ENCODE measurements at places on chromosomes 6 and 20.

- no peak for DNase-seq
These were observed 42.2 kb upstream of the STXBP5 start for GRCh38 chr6:147161974-147162495.

- no peak for DNase-seq
These were observed 36.8 kb downstream of the TSPYL4 start for GRCh38 chr6:116217069-116217468.

- no peak for DNase-seq
These were observed 93.2 kb downstream of the FOXF2 start for GRCh38 chr6:1482381-1483166.

- no peak for DNase-seq
These were observed 106.8 kb upstream of the HS3ST5 start for GRCh38 chr6:114449659-114450058.

GRCh38 chr6:40912158-40912946 lies 126.7 kb downstream of the UNC5CL start:
- DNase-seq = no peak

GRCh38 chr20:24598346-24598745 lies 128.9 kb downstream of the SYNDIG1 start:
- no peak for DNase-seq

GRCh38 chr6:150418827-150419594 lies 50.2 kb downstream of the IYD start:
- DNase-seq = peak; percentile 20

GRCh38 chr6:44558832-44559251 lies 171.3 kb downstream of the CDC5L start:
- DNase-seq = no peak

DNA sequence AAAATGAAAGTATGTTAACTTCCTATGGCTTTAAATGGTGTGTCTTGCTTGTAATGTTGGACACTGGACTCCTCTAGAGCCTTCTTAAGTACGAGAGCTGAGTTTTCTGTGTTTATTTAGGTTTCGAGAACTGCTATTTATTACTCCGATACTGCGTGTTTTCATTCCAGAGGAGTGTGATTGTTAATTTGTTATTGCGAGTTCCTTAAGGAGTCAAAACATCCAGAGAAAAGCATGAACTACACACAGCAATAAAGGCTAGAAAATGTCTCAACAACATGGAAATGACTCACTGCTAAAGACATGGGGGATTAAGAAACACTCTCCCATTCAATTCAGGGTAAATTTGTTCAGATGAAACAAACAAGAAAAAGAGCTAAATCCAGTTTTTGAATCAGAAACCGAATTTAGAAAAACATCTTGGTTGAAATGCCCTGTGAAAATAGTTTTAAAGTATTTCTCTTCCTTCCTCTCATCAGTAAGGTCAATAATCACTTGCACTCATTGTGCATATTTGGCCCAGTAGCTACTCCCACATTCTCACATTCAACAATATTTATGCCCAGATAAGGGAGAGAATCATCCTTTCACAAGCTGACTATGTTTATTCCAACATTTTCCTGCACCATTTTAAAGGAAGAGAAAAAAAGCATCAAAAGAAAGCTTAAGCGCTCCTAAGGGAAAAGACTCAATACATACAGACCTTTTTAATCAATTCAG lies 36.0 kb downstream of the ATXN1 start:
- no peak for DNase-seq

- DNase-seq = no peak
These were observed 71.4 kb downstream of the LRRC1 start for GRCh38 chr6:53866226-53866625.

DNA sequence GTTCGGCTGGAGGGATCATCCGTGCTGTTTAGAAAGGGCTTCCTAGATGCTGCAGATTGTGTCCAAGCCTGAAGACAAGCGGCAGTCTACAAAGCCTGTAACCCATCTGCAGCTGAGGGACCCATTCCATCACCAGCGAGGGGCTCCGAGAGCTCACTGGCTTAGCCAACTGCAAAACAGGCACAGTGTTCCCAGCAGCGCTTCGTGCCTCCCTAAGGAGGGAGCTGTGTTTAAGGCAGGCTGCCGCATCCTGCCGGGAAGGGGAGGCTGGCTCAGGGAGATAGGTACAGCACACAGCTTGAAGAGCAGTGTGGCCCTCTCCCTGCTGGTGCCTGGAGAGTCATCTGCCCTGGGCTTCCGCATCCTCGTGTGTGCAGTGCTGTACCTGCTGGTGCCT lies 32.4 kb downstream of the DUSP22 start:
- DNase-seq = no peak

All from T-helper 2 cell (primary cell).